ENCODE measurements at places on chromosomes 16 and 17. TPM values are rescaled to one million over a fixed set of nuclear protein-coding genes. Genes with fewer than 3 reads are reported as not detected.

DNA sequence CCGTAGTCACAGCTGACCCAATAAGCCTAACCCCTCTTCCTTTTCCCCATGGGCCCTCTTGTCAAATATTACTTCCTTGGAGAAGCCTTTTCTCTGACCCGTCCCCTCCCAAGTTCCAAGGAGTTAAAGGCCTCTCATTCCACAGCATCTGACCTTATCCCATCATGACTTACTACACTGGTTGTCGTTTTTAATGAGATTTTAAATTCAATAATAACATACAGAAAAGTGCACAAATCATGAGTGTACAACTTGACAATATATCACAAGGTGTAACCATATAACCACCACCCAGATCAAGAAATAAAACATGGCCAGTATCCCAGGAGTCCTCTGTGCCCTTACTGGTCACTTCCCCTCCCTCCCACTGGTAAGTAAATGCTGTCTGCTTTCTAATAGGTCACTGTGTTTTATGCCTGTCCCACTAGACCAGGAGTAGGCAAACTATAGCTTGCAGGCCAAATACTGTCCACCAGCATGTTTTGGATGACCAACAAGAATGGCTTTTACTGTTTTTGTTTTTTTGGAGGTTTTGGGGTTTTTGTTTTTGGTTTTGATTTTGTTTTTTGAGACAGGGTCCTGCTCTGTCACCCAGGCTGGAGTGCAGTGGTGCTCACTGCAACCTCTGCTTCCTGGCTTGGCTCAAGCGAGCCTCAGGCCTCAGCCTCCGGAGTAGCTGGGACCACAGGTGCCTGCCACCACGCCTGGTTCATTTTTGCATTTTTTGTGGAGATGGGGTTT, 1.2 kb upstream of the FDXR start:
- peak overlapping the region; percentile 98 for H3K4me3 ChIP-seq
- H3K4me1 ChIP-seq = peaks cover 32% of the 10 kb centered on the region
- DNase-seq = no peak
- peaks cover 6% of the 10 kb centered on the region for H3K27me3 ChIP-seq
- peaks cover 11% of the 10 kb centered on the region for H3K36me3 ChIP-seq
- H3K27ac ChIP-seq = peak overlapping the region; percentile 91

DNA sequence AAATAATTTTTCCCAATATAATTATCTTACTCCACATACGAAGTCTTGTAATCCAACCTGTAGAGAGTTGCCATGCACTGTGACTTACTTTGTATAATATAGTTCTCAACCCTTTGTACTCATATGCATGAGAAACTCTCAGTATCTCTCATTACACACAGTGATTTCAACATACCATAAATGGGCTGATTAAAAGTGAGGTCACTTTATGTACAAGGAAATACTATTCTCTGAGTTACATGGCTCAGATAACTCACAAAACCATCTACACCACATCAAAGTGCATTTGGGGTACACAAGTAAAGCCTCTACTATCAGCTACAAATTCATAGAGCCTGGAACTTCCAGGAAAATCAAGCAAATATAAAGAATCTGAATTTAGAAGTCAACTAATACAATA, 27.9 kb downstream of the SLFN12 start:
- no peak overlapping the region for H3K4me3 ChIP-seq
- no peak overlapping the region for H3K27ac ChIP-seq
- peaks cover 1% of the 10 kb centered on the region for H3K27me3 ChIP-seq
- no peak for DNase-seq
- H3K4me1 ChIP-seq = no peaks in the 10 kb centered on the region
- peaks cover 41% of the 10 kb centered on the region for H3K36me3 ChIP-seq

GRCh38 chr16:87392821-87393679, 914 bp downstream of the MAP1LC3B start:
- peaks cover 44% of the 10 kb centered on the region for H3K4me1 ChIP-seq
- peaks cover 7% of the 10 kb centered on the region for H3K27me3 ChIP-seq
- peak overlapping the region; percentile 90 for H3K27ac ChIP-seq
- peaks cover 12% of the 10 kb centered on the region for H3K36me3 ChIP-seq

GRCh38 chr16:87695534-87695933, 70.3 kb downstream of the KLHDC4 start:
- no peak overlapping the region for H3K27ac ChIP-seq
- no peaks in the 10 kb centered on the region for H3K4me1 ChIP-seq
- DNase-seq = no peak
- H3K36me3 ChIP-seq = peaks cover 5% of the 10 kb centered on the region
- no peak overlapping the region for H3K4me3 ChIP-seq

Gene NTN3
- 0.22 TPM for total RNA-seq

- H3K27ac ChIP-seq = peak overlapping the region; percentile 91
- H3K27me3 ChIP-seq = peaks cover 9% of the 10 kb centered on the region
- peak overlapping the region; percentile 44 for H3K4me3 ChIP-seq
- DNase-seq = peak; percentile 95
- H3K36me3 ChIP-seq = peaks cover 7% of the 10 kb centered on the region
Observed at GRCh38 chr16:22787466-22788192, 26.3 kb upstream of the HS3ST2 start.

Gene DNAI2
- not detected for total RNA-seq

GRCh38 chr16:29321000-29321393, 85.5 kb downstream of the NPIPB11 start:
- H3K27ac ChIP-seq = no peak overlapping the region
- H3K4me3 ChIP-seq = no peak overlapping the region
- H3K27me3 ChIP-seq = peaks cover 7% of the 10 kb centered on the region
- no peak for DNase-seq
- peaks cover 19% of the 10 kb centered on the region for H3K4me1 ChIP-seq
- no peaks in the 10 kb centered on the region for H3K36me3 ChIP-seq

DNA sequence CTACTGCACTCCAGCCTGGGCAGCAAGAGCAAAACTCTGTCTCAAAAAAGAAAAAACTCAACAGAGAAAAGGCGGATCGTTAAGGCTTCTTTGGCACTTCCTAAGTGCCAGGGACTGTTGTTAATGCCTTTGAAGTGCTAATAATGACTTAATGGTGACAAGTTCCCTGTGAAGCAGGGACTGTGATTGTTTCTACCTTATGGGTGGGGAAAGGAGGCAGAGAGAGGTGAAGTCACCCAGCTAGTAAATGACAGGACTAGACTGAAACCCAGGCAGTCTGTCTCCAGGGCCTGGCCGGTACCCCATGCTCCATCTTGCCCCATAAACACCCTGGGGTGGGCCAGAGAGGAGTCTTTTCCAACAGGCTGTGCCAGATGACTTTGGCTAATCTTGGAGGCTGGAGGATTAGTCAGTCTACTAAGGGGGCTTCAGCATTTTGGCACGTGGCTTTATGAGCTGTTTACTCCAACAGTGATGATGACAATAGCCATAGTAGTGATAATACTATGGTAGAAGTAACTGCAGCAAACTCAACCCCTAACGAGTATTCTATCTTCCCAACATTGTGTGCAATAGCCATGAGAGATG, 26.9 kb downstream of the ABCC1 start:
- peak overlapping the region; percentile 56 for H3K4me3 ChIP-seq
- H3K36me3 ChIP-seq = peaks cover 61% of the 10 kb centered on the region
- H3K27me3 ChIP-seq = no peaks in the 10 kb centered on the region
- peaks cover 78% of the 10 kb centered on the region for H3K4me1 ChIP-seq

DNA sequence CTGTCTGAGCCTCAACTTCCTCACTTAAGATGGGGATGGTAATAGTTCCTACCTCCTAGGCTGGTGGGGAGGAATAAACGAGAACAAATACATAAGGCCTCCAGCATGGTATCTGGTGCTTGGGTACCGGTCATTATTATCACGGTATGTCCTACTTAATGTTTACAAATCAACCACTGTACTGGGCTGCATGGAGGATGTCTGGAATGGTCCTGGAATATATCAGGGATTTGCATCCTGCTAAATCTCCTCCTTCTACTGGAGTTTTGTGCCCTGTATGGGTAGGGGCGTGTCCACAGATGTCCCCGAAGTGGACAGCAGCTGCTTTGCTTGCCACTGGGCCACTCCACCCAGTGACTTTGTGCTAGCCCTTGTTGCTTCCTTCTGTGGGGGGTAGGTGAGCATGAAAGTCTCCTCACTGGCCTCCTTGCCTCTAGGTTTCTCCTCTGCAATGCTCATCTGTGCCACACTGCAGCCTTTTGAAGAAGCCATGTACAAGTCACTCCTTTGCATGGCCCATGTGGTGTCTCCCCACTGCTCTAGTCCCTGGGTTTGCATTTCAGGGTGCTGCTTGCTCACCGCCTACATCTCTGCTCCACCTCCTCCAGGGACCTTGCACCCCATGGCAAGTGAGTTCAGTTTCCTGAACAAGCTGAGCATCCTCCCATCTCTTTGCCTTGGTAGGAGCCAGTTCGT, 2.2 kb upstream of the CMIP start:
- no peak overlapping the region for H3K4me3 ChIP-seq
- no peaks in the 10 kb centered on the region for H3K36me3 ChIP-seq
- DNase-seq = no peak
- peaks cover 24% of the 10 kb centered on the region for H3K4me1 ChIP-seq
- H3K27ac ChIP-seq = no peak overlapping the region

Gene FOXF1
- total RNA-seq = 15.3 TPM

- no peak overlapping the region for H3K27ac ChIP-seq
- no peak overlapping the region for H3K4me3 ChIP-seq
- H3K36me3 ChIP-seq = no peaks in the 10 kb centered on the region
- no peak for DNase-seq
- H3K4me1 ChIP-seq = no peaks in the 10 kb centered on the region
Observed at GRCh38 chr17:72099919-72100318, 20.9 kb upstream of the SOX9 start.

- peaks cover 6% of the 10 kb centered on the region for H3K36me3 ChIP-seq
- DNase-seq = no peak
- H3K27me3 ChIP-seq = peaks cover 4% of the 10 kb centered on the region
Observed at GRCh38 chr16:81562174-81562849, 117.7 kb downstream of the CMIP start.

GRCh38 chr16:68715471-68715870, 21.6 kb upstream of the CDH1 start:
- peaks cover 6% of the 10 kb centered on the region for H3K4me1 ChIP-seq
- DNase-seq = no peak
- H3K27me3 ChIP-seq = peaks cover 18% of the 10 kb centered on the region

- H3K4me3 ChIP-seq = no peak overlapping the region
- DNase-seq = peak; percentile 55
- peaks cover 68% of the 10 kb centered on the region for H3K4me1 ChIP-seq
Observed at GRCh38 chr16:68093816-68094613, 8.8 kb downstream of the NFATC3 start.

- no peak for DNase-seq
- no peak overlapping the region for H3K4me3 ChIP-seq
- peaks cover 2% of the 10 kb centered on the region for H3K27me3 ChIP-seq
- H3K36me3 ChIP-seq = no peaks in the 10 kb centered on the region
Observed at GRCh38 chr16:13393816-13394215, 492.4 kb downstream of the SHISA9 start.

- peaks cover 5% of the 10 kb centered on the region for H3K36me3 ChIP-seq
- DNase-seq = no peak
- no peaks in the 10 kb centered on the region for H3K4me1 ChIP-seq
- peaks cover 2% of the 10 kb centered on the region for H3K27me3 ChIP-seq
- H3K27ac ChIP-seq = no peak within 1 kb of the TSS
Observed at GRCh38 chr17:8965394-8966168, at the start of gene PIK3R5. TSS of gene PIK3R5 (minus strand) at chr17:8965707. CDS start at chr17:8911494, 54,213 bp downstream.

GRCh38 chr16:56789360-56789759, 59.4 kb downstream of the NUP93 start:
- H3K4me3 ChIP-seq = no peak overlapping the region
- peak; percentile 56 for DNase-seq
- H3K27ac ChIP-seq = no peak overlapping the region
- H3K4me1 ChIP-seq = peaks cover 30% of the 10 kb centered on the region
- no peaks in the 10 kb centered on the region for H3K36me3 ChIP-seq
- H3K27me3 ChIP-seq = no peaks in the 10 kb centered on the region

DNA sequence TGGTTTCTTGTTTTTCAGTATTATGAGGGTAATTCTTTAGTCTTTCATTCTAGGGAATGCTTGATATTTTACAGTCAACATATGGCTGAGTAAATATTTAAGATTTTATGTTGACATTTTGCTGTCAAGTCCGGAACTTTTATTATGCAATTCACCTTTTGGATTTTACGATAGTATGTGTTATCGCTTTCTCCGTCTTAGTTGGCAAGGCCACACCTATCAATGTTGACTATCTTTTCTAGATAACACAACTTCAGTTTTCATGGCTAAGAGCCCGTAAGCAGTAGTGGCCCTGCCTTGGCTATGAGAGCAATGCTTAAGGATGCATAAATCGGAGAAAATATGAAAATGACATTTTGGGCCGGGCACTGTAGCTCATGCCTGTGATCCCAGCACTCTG, 39.5 kb upstream of the CDH13 start:
- no peak overlapping the region for H3K4me3 ChIP-seq
- no peaks in the 10 kb centered on the region for H3K36me3 ChIP-seq
- peaks cover 9% of the 10 kb centered on the region for H3K27me3 ChIP-seq

DNA sequence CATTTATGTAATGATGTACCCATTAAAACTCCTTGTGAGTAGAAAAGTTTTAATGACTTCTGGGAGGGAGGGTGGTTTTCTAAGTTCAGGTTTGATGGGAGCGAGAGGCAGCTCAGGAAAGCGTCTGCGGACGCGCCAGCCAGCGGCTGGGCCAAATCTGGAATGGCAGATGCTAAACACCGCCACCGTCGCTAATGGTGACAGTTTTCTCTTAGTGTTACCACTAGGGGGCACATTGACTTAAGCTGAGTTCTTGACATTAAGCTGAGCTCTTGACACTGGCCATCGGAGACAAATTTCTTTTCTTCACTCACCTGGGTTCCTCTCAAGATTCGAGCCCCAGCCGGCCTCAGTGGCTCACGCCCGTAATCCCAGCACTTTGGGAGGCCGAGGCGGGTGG, 6.7 kb downstream of the TRPV1 start:
- H3K36me3 ChIP-seq = no peaks in the 10 kb centered on the region
- H3K27me3 ChIP-seq = peaks cover 3% of the 10 kb centered on the region
- H3K27ac ChIP-seq = no peak overlapping the region
- no peak overlapping the region for H3K4me3 ChIP-seq
- DNase-seq = no peak

Gene SPATA33
- total RNA-seq = 6.3 TPM

- H3K4me1 ChIP-seq = peaks cover 28% of the 10 kb centered on the region
- peak overlapping the region; percentile 97 for H3K4me3 ChIP-seq
- peak overlapping the region; percentile 92 for H3K27ac ChIP-seq
Observed at GRCh38 chr17:60135151-60135950, 14.4 kb upstream of the CA4 start.

Gene MYOCD
- 7.2 TPM for total RNA-seq

All from HFFc6 (cell line).